ENCODE measurements at places on chromosomes 12 and 14. TPM values are rescaled to one million over a fixed set of nuclear protein-coding genes. Genes with fewer than 3 reads are reported as not detected.

ACRBP gene
- 0.13 TPM for total RNA-seq

FAM181A gene
- total RNA-seq: not detected

PPFIA2 gene
- total RNA-seq: not detected

DHH gene
- total RNA-seq: not detected

C1R gene
- 37.9 TPM for total RNA-seq

SERPINA3 gene
- total RNA-seq: 12.6 TPM

AICDA gene
- 0.13 TPM for total RNA-seq

NTN4 gene
- total RNA-seq: 43.4 TPM

PTPRB gene
- total RNA-seq: 0.77 TPM

NRXN3 gene
- total RNA-seq: 1.3 TPM

WNT1 gene
- 0.21 TPM for total RNA-seq

PRH2 gene
- total RNA-seq: not detected

AGAP2 gene
- 0.14 TPM for total RNA-seq

ESRRB gene
- 0.30 TPM for total RNA-seq

KRT71 gene
- not detected for total RNA-seq
